ENCODE measurements at places on chromosomes 1 and 21. TPM values are rescaled to one million over a fixed set of nuclear protein-coding genes. Genes with fewer than 3 reads are reported as not detected.

DNA sequence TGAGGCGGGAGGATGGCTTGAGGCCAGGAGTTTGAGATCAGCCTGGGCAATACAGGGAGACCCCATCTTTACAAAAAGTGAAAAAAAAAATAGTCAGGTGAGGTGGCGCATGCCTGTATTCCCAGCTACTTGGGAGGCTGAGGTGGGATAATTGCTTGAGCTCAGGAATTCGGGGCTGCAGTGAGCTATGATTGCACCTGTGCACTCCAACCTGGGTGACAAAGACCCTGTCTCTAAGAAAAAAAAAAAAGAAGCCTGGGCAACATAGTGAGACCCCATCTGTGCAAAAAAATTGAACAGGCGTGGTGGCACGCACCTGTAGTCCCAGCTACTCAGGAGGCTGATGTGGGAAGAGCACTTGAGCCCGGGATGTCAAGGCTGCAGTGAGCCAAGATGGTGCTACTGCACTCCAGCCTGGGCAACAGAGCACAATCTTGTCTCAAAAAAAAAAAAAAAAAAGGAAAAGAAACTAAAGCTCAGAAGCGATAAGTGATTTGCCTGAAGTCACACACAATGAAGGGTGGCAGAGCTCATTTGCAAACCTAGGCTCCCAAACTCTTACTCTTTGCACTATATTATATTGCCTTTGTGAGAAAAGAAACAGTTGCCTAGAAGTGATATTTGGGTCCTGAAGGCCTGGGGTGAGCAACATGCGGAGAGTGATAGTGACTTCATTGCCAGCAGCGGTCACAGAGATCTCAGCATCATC lies 2.0 kb downstream of the CCDC24 start:
- no peak for DNase-seq

DNA sequence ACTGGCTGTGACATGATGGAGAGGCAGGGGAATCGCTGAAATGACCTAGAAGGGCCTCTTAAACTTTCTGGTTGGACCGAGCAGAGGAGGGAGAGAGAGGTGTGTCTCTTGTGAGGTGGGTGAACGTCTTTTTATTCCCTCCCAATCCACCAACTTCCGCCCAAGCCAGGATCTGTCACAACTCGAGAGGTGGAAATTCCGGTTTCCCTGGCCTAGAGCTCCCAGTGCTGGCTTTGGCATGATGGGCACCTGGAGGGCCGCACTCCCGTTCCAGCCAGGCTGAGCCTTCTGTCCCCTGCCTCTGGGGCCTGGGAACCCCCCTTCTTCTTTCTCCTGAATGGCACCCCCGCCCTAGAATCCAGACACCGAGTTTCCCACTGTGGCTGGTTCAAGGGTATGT lies at the start of gene SEMA4A:
TSS of gene SEMA4A (plus strand) at position 224 of the 400 bp plus-strand sequence. CDS start 994 bp downstream, outside the sequence.
- DNase-seq = no peak

CASZ1 gene
- 25.8 TPM for polyA plus RNA-seq

SH2D2A gene
- polyA plus RNA-seq = 0.84 TPM

DNA sequence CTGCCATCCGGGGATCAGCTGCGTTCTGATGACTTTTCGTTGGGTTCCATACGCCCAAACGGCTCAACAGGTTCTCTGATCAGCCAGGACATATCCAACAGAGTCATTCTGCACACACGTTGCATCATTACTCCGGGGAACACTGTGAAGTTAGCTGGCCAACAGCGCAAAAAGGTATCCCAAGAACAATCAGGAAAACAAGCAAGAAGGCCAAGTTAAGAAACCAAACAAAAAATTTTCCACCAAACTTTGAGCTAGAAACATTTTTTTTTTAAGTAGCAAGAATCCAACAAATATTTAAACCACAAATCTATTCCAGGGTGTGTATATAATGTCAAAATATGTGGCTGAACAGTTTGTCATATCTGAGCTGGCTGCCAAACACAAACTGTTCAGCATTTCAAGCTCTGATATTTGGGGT lies 29.2 kb downstream of the NID1 start:
- peak; percentile 61 for DNase-seq

GRCh38 chr1:58824753-58825389 lies 41.0 kb upstream of the JUN start:
- DNase-seq = no peak

DNA sequence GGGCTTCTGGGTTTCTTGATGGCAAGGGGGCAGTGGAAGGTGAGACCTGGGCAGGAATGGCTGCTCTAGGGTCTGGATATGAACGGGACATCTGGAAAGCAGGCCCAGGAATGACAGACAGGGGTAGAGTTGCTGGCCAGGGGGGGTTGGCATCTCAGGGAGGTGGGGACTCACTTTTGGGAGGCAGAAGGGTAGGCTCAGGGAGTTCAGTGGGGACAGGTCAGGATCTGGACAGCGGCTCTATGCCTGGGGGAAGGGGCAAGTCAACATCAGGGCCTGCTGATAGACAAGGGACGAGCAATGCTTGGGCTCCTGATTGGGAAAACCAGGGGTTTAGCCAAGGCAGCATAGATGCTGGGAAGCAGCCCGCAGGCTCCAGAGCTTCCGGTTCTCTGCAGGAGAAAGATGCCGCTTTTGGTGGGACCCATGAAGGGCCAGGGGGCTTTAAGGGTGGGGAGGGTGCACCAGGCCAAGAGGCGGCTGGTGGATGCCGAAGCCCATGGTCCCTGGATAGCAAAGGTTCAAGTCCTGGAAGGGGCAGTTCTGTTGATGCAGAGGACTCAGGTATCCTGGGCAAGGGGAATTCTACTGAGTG lies 21.9 kb downstream of the IGFN1 start:
- DNase-seq = no peak

ADAMTS5 gene
- polyA plus RNA-seq = not detected

- no peak for DNase-seq
Measured at GRCh38 chr1:157844089-157844830, 2.7 kb upstream of the CD5L start.

TBX19 gene
- 1.3 TPM for polyA plus RNA-seq

GRCh38 chr1:24954631-24955030 lies 24.6 kb upstream of the RUNX3 start:
- no peak for DNase-seq

All from muscle of arm (tissue), 14 donors.